ENCODE measurements at places on chromosomes 3 and 15. TPM values are rescaled to one million over a fixed set of nuclear protein-coding genes. Genes with fewer than 3 reads are reported as not detected.
A peak's percentile ranks its signal among the peaks of the same experiment; 100 is the strongest.

PAQR9 gene
- total RNA-seq, result not detected

C3orf20 gene
- total RNA-seq, result not detected

PIGX gene
- total RNA-seq, result 23.4 TPM

ZNF80 gene
- total RNA-seq, result not detected

MED12L gene
- 0.27 TPM for total RNA-seq

GRCh38 chr3:16249336-16249735 lies 15.4 kb downstream of the DPH3 start:
- H3K4me3 ChIP-seq, result no peak overlapping the region
- peaks cover 15% of the 10 kb centered on the region for H3K4me1 ChIP-seq
- no peaks in the 10 kb centered on the region for H3K36me3 ChIP-seq
- no peaks in the 10 kb centered on the region for H3K27me3 ChIP-seq
- no peak for DNase-seq
- no peak overlapping the region for H3K27ac ChIP-seq

DNA sequence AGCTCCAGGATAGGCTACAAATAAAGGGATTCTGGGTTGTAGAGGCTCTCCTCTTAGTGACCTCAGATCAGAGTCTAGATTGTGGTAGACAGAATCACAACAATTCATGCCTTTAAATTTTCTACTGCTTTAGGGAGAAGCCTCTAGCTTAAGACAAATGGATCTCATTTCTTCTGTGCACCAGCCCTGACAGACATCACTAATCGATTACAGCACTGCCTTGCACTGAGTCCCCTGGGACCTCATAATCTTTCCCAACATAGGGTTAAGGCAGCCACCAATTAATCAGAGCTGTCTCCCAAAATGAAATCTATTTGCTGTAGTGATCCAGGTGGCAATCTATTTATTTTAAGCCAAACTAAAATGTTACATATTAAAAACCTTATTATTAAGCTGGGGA lies 436.5 kb upstream of the WNT5A start:
- H3K4me1 ChIP-seq, result no peaks in the 10 kb centered on the region
- H3K27ac ChIP-seq, result no peak overlapping the region
- H3K27me3 ChIP-seq, result peaks cover 2% of the 10 kb centered on the region
- H3K36me3 ChIP-seq, result no peaks in the 10 kb centered on the region
- DNase-seq, result no peak

- peak overlapping the region; percentile 98 for H3K4me3 ChIP-seq
- H3K27me3 ChIP-seq, result no peaks in the 10 kb centered on the region
- no peak for DNase-seq
- peaks cover 35% of the 10 kb centered on the region for H3K4me1 ChIP-seq
Observed at GRCh38 chr3:51966922-51967383, 301 bp downstream of the PCBP4 start.

GRCh38 chr15:68584756-68585573 lies 6.2 kb downstream of the CORO2B start:
- H3K27ac ChIP-seq, result peak overlapping the region; percentile 54
- no peak for DNase-seq
- no peaks in the 10 kb centered on the region for H3K27me3 ChIP-seq
- H3K36me3 ChIP-seq, result no peaks in the 10 kb centered on the region
- no peak overlapping the region for H3K4me3 ChIP-seq
- peaks cover 2% of the 10 kb centered on the region for H3K4me1 ChIP-seq

GRCh38 chr3:196049653-196050052 lies 32.2 kb downstream of the TFRC start:
- H3K36me3 ChIP-seq, result peaks cover 25% of the 10 kb centered on the region
- H3K4me1 ChIP-seq, result no peaks in the 10 kb centered on the region
- no peak for DNase-seq
- H3K4me3 ChIP-seq, result no peak overlapping the region

- peak overlapping the region; percentile 20 for H3K27ac ChIP-seq
- no peak overlapping the region for H3K4me3 ChIP-seq
- H3K27me3 ChIP-seq, result no peaks in the 10 kb centered on the region
Observed at GRCh38 chr3:142498397-142499180, 50.8 kb upstream of the XRN1 start.

GRCh38 chr3:119703820-119704531 lies 1.2 kb downstream of the CFAP91 start:
- no peaks in the 10 kb centered on the region for H3K36me3 ChIP-seq
- no peak for DNase-seq
- H3K27me3 ChIP-seq, result no peaks in the 10 kb centered on the region

DNA sequence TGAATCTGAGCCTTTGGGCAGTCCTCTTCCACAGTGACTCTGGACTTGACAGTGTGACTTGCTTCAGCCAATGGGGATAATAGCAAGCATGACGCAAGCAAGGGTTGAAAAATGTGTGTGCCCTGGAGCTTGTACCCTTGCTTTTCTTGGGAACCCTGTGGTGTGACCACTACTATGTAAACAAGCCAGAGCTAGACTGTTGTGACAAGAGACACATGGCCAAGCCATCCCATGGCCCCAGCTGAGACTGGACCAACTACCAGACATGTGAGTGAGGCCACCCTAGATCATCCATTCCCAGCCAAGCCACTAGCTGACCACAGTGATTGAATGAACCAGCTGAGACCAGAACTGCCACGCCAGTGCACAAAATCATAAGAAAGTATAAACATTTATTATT lies 11.8 kb downstream of the MYO1E start:
- DNase-seq, result no peak
- H3K27ac ChIP-seq, result no peak overlapping the region

DNA sequence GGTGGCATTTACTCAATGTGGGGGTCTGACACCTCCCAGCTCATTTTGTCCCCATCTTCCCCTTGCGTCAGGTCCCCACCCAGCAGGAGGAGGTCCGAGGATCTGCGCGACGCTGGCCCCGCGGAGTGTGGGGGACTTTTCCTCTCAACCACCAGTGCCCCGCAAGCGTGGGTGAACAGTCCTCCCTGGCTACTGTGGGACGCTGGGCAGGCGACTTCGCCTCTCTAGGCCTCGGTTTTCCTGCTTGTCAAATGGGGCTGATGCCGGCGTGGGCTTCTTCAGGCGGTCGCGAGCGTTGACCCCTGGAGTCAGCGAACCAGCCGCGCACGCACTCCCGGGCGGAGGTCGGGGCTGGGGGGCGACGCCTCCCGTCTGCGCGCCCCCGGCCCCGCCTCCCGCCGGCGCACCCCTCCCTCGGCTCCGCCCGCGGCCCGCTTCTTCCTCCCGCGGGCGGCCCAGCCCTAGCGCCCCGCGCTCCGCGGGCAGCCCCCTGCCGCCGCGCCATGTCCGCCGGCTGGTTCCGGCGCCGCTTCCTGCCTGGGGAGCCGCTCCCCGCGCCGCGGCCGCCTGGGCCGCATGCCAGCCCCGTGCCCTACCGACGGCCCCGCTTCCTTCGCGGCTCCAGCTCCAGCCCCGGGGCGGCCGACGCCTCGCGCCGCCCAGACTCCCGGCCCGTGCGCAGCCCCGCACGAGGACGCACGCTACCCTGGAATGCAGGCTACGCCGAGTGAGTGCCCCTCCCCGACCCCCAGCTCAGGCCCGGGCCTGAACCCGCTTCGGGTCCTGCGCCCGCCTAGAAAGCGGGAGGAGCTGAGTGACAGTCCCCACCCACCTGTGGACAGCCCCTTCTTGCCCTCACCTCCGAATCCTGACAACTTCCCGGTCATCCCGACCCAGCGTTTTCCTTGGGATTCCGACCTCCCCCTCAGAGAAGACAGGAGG lies at the start of gene PPM1M:
TSS of gene PPM1M (plus strand) at position 438 of the 942 bp plus-strand sequence. CDS start at position 504, 66 bp downstream.
- H3K27me3 ChIP-seq, result no peaks in the 10 kb centered on the region
- no peak for DNase-seq
- H3K36me3 ChIP-seq, result peaks cover 7% of the 10 kb centered on the region
- H3K4me1 ChIP-seq, result no peaks in the 10 kb centered on the region
- H3K27ac ChIP-seq, result peak within 1 kb of the TSS; percentile 79
- peak within 1 kb of the TSS; percentile 83 for H3K4me3 ChIP-seq

DNA sequence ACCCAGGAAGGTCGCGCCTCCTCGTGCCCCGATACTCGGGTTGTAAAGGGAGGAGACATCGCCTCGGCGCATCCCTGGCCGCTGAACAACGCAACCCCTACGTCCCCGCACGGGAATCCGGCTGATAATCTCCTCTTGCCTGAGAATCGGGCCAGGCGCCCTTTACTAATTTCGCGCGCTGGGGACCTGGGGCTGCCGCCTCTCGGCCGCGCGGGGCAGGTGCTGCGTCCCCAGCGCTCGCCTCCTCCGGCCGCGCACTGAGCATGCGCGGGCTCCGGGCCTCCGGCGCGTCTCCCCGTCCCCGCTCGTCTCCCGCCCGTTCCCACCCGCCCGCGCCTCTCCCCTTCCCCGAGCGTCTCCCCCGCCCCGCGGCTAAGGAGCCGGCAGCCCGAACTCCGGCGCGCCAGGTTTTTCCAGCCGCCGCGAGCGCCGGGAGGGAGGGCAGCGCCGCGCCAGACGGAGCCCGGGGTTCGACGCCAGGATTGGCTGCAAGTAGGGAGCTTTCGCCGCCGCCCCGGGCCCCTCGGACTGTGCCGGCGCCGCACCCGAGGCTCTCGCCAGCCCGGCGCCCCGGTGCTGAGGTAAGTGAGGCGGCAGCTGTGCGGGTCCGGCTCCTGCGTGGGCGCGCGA lies at the start of gene CNTN4:
TSS of gene CNTN4 (plus strand) at position 469 of the 630 bp plus-strand sequence.
- H3K4me3 ChIP-seq, result peak within 1 kb of the TSS; percentile 85
- H3K36me3 ChIP-seq, result no peaks in the 10 kb centered on the region
- no peaks in the 10 kb centered on the region for H3K27me3 ChIP-seq
- peaks cover 39% of the 10 kb centered on the region for H3K4me1 ChIP-seq
- H3K27ac ChIP-seq, result peak within 1 kb of the TSS; percentile 82
- DNase-seq, result peak; percentile 23

DNA sequence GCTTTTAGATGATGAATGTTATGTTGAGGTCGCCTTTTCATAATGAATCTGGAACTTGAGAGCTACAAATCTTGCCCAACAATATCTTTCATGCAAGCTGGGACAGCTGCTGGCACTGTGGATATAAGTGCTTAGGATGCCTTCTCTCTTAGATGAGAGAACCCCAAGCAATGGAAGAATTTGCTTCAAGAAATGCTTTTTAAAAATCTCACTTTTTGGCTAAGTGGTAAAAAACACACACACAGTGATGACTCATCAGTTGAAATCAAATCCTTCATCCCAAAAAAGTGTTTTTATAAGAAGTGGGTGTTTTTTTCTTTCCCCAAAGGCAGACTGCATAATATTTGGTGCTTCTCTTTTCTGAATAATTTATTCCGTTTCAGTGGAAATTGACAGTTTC lies 38.4 kb upstream of the GALNT15 start:
- H3K27ac ChIP-seq, result peak overlapping the region; percentile 71
- no peak for DNase-seq
- H3K4me3 ChIP-seq, result peak overlapping the region; percentile 26
- H3K4me1 ChIP-seq, result peaks cover 50% of the 10 kb centered on the region

DNA sequence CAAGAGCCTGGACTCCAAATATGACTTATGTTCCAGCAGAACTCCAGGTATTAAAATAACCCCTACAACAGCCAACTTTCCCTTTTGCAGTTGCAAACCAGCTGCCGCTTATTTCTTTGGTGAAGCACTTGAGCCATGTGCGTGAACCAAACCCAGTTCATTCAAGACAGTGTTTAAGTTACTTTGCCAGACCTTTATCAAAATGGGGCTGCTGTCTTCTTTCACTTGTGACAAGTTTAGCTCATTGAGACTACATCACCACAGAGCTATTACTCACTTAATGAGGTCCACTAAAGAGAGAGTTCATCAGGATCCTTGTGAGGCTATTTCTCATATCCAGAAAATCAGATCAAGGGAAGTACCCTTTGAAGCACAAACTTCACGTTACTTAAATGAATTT lies 2.4 kb upstream of the XRN1 start:
- H3K27me3 ChIP-seq, result no peaks in the 10 kb centered on the region
- H3K4me1 ChIP-seq, result peaks cover 17% of the 10 kb centered on the region
- no peak overlapping the region for H3K4me3 ChIP-seq
- H3K27ac ChIP-seq, result no peak overlapping the region
- H3K36me3 ChIP-seq, result peaks cover 4% of the 10 kb centered on the region

- H3K27ac ChIP-seq, result peak overlapping the region; percentile 68
- DNase-seq, result no peak
- H3K4me3 ChIP-seq, result no peak overlapping the region
- H3K4me1 ChIP-seq, result peaks cover 99% of the 10 kb centered on the region
- no peaks in the 10 kb centered on the region for H3K36me3 ChIP-seq
Observed at GRCh38 chr3:66490984-66491383, 9.8 kb downstream of the LRIG1 start.

GRCh38 chr3:66004244-66004643 lies 34.5 kb downstream of the MAGI1 start:
- H3K4me3 ChIP-seq, result no peak overlapping the region
- peaks cover 7% of the 10 kb centered on the region for H3K4me1 ChIP-seq
- no peak for DNase-seq
- H3K36me3 ChIP-seq, result no peaks in the 10 kb centered on the region
- H3K27ac ChIP-seq, result no peak overlapping the region

GRCh38 chr15:38699633-38700230 lies 135.1 kb upstream of the RASGRP1 start:
- DNase-seq, result no peak
- H3K27ac ChIP-seq, result no peak overlapping the region
- H3K27me3 ChIP-seq, result no peaks in the 10 kb centered on the region
- no peak overlapping the region for H3K4me3 ChIP-seq
- H3K36me3 ChIP-seq, result no peaks in the 10 kb centered on the region
- no peaks in the 10 kb centered on the region for H3K4me1 ChIP-seq

- no peak for DNase-seq
- no peaks in the 10 kb centered on the region for H3K36me3 ChIP-seq
Observed at GRCh38 chr3:52038227-52038626, 18.1 kb downstream of the DUSP7 start.

GRCh38 chr15:29203718-29204368 lies 65.8 kb downstream of the NSMCE3 start:
- no peaks in the 10 kb centered on the region for H3K4me1 ChIP-seq
- H3K27me3 ChIP-seq, result no peaks in the 10 kb centered on the region
- no peak overlapping the region for H3K4me3 ChIP-seq
- no peak for DNase-seq
- no peaks in the 10 kb centered on the region for H3K36me3 ChIP-seq

GRCh38 chr15:25899870-25900269 lies 36.7 kb upstream of the ATP10A start:
- no peaks in the 10 kb centered on the region for H3K27me3 ChIP-seq
- H3K27ac ChIP-seq, result no peak overlapping the region
- H3K4me1 ChIP-seq, result no peaks in the 10 kb centered on the region
- DNase-seq, result no peak
- H3K36me3 ChIP-seq, result no peaks in the 10 kb centered on the region

DNA sequence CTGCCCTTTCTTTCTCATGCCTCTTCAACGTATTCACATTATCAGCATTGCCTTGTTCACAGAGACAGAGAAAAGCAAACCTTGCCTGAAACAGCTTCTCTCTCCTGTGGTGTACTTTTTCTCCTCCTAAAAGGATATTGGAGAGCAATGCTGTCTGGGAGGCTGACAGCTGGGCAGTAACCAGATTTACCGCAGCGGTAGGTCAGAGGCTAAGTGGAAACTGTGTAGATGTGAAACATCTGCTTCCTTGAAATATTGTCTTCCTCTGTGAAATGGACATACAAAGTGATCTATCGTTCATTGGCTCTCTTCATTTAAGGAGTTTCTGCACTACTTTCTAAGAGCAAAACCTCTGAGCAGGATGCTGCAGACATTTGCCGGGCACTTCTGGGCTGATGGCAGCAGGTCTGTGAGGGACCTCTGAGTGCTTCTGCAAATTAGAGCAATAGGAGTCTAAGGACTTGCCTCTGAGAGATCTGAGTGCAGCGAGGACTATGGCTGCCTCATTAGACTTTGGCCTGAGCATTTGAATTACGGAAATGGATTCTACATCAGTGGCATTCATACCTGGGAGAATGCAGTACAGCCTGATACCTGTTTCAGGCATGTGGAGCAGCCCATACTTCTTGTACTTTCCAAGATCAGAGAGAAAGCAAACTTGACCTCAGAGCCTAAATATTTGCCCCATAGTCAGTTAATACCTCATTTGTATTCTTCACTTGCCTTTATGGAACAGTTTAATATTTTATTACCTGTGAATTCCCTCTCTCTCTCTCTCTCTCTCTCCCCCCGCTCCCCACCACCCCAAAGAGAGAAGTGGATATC lies 260.5 kb upstream of the TPRG1 start:
- no peak for DNase-seq
- H3K27ac ChIP-seq, result no peak overlapping the region
- H3K4me1 ChIP-seq, result peaks cover 14% of the 10 kb centered on the region
- no peak overlapping the region for H3K4me3 ChIP-seq
